H1 (cell line): ENCODE measurements at places on chromosomes 6 and 20. TPM values are rescaled to one million over a fixed set of nuclear protein-coding genes. Genes with fewer than 3 reads are reported as not detected.

TP53TG5 gene
- not detected in 2 replicates for polyA plus RNA-seq

DNA sequence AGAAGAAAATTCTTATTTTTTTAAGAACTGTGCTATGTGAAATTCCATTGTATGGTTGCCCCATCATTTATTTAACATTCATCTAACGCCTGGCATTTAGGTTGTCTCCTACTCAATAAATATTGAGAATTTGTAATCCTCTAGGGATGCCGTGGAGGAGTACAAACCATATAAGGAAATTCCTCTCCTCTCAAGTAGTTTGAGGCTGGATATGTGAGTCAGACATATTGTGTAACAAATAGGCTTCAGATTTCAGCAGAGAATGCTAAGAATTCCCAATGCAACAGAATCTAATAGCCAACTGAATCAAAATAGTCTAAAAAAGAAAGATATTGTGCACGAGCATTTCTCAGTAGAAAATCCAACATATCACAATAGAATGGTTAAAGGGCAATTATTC lies 174.7 kb downstream of the OTOR start:
- DNase-seq = no peak

DNA sequence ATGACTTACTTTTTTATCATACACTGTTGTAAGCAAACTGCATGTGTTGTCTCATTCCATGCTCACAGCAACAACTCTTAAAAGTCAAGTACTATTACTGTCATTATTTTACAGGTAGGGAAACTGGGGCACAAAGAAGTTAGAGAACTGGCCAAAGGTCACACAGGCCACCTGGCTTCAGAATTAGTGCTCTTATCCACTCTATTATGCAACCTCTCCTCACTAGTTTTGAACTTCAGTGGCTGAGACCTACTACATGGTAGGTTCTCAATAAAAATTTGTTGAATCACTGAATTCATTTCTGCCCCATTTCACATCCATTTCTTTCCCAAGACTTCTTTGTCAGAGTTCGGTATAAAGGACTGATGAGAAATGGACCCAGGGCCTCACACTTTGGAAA lies 2.3 kb upstream of the BTN3A3 start:
- DNase-seq = no peak

DNA sequence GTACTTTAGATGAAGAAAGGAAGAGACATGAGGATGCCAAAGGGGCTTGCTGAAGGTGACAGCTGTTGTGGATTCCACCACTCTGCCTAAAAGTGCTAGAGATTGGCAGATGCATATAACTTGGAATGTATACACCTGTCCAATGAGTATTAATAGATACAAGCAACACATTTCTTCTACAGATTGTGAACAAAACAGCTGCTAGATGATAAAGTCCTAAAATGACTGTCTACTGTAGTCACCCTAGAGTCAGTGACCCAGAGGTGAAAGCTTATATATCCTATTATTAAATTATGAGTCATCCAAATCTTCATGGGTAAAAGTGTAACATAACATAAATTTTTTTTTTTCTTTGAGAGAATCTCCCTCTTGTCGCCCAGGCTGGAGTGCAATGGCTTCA lies 5.2 kb downstream of the RNF217 start:
- DNase-seq = no peak

GRCh38 chr20:61659246-61659993 lies 406.3 kb downstream of the TAF4 start:
- DNase-seq = no peak

DNA sequence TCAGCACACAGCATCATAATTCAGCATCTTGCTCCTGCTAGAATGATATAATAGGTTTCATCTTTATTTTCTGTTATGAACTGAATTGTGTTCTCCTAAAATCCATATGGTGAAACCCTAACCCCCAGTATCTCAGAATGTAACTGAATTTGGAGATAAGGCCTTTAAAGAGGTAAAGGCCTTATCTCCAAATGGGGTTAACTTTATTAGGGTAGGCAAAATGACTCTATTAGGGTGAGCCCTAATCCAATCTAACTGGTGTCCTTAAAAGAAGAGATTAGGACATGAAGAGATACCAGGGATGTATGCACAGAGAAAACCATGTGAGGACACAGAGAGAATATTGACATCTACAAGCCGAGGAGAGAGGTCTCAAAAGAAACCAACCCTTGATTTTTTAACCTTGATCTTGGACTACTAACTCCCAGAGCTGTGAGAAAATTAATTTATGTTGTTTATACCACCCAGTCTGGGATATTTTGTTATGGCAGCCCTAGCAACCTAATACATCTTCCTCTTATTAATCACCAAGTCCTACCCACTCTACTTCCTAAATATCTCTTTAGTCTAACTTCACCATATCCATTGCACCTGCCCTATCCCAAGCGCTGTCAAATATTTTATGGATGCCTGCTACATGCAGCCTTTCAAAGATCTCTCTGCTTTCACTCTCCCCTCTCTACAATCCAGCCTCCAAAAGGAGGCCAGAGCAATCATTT lies 8.5 kb upstream of the MRS2 start:
- no peak for DNase-seq

DNA sequence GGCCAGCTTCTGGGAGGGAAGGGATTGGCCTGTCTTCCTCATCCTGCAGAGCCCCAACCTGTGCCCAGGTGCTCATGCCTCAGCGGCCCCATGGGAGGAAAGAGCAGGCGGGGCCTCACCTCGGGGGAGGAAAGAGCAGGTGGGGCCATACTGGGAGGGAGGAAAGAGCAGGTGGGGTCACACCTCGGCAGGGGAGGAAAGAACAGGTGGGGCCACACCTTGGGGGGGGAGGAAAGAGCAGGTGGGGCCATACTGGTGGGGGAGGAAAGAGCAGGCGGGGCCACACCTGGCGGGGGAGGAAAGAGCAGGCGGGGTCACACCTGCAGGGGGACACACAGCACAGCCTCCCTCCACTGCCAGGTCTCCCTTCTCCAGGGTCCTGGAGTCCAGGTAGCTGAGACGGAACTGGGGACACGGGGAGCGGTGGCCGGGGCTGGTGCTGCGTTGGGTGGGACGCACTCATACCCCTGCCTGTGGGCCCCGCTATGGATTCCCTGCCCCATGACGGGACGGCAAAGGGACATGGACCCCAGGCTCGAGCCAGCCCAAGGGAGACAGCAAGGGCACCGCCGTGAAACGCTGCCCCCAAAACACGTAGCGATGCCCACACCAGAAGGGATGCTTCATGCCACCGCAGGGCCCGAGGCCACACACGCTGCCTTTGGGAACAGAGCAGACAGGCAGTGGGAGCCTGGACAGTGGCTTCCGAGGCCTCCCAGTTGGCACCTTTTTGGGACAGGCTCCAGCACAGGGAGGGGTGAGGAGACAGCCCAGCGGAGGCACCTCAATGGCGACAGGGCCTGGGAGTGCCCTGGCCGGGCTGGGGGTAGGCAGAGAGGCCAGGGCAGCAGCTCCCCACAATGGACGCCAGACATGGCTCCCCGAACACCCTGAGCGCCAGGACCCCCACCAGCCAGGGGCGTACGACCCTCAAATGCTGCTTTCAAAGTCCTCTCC lies 43.3 kb upstream of the CHRNA4 start:
- no peak for DNase-seq

DNA sequence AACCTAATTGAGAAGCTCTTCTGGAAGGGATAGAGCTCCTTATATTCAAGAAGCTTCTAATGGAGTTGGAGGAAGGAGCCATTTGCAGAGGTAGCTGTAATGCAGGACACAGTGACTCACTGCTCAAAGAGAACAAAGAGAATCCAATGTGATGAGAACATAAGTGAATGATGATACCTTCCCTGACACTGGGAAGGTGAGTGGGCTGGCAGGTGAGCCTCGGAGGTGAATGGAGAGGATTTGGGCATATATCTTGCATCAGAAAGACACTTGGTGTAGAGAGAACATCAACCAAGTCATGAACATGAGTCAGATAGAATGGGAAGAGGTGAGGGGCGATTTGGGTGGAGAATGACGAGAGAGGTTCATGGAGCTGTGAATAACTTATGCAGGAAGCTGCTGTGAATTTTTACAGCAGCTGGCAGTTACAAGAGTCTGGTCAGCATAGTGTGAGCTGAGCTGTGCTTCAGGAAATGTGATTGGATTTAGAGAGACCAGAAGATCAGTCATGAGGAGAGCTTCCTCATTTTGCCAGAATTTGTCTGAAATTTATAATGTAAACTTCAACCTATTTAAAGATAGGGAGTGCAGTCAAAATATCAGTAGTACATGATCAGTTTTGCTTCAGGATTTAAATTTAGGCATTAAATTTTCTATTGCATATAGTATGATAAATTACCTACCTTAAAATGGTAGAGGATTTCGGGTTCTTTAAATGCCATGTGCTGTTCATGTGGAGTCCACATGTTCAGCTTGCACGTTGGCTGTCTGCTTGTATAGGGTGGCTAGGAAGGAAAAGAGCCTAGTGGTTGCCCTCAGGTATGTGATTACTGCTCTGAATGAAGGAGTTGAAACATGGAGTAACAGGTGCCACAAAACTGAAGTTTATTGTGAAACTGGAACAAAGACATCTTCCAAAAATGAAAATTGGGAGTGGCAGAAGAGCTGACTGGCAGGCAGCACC lies 59.2 kb upstream of the KIF25 start:
- no peak for DNase-seq

ENPP5 gene
- polyA plus RNA-seq = 3.2 and 5.1 TPM in 2 replicates

GRCh38 chr6:69111301-69111700 lies 476.2 kb downstream of the ADGRB3 start:
- DNase-seq = no peak

GSTA1 gene
- 0.08 TPM in 1 of 2 replicates, not detected in the other for polyA plus RNA-seq

- DNase-seq = no peak
Observed at GRCh38 chr6:170093658-170094596, 197.0 kb downstream of the DLL1 start.

- no peak for DNase-seq
Observed at GRCh38 chr20:39778847-39779604, 816.9 kb downstream of the DHX35 start.

DNA sequence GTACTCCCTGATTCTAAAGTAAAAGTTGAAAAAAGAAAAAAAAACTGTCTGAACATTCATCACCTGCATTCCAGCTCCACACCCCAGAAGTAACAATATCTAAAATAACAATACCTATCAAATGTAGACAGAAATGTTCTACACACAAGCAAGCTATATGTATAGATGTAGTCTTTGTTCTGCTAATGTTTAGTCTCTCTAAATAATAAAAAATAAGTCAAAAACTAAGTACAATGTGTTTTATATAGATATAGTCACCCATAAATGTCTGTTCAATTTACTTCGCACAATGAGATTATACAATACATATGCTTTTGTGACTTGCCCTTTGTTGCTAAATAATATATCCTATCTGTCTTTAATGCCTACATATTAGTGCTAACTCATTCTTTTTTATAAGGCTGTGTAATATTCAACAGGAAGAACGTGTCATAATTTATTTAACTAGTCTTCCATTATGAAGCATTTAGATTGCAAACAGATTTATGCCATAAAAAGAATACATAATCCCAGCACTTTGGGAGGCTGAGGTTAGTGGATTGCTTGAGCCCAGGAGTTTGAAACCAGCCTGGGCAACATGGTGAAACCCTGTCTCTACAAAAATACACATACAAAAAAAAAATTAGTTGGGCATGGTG lies 216.2 kb upstream of the ZNF217 start:
- DNase-seq = no peak

PTCHD4 gene
- 0.11 and 0.17 TPM in 2 replicates for polyA plus RNA-seq

GRCh38 chr6:105474234-105474633 lies 71.4 kb upstream of the PREP start:
- DNase-seq = no peak

DNA sequence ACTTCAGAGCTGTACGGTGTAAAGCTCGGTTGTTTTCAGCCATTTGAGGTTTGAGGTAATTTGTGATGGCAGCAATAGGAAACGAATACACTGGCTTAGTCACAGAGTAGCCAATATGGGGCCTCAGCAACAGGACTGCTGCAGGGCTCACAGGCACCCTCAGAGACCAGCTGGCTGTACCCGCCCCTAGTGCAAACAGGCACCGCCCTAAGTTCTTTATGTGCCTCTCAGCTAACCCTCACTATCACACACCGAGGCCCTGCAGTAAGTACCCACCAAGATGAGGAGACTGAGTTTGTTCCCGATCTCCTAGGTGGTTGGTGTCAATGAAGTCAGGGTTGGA lies 11.2 kb upstream of the SERPINB9 start:
- no peak for DNase-seq

SYCP2L gene
- 1.3 and 1.7 TPM in 2 replicates for polyA plus RNA-seq

- DNase-seq = no peak
Observed at GRCh38 chr20:20594171-20594530, 118.3 kb downstream of the RALGAPA2 start.

GRCh38 chr6:138654715-138655634 lies 118.6 kb upstream of the CCDC28A start:
- DNase-seq = no peak

NKX2-2 gene
- polyA plus RNA-seq = not detected in 2 replicates

- no peak for DNase-seq
Observed at GRCh38 chr6:10970731-10971130, 73.4 kb downstream of the ELOVL2 start.

GRCh38 chr20:48329676-48330664 lies 497.8 kb downstream of the PREX1 start:
- no peak for DNase-seq

UNC93A gene
- 0.31 and 0.39 TPM in 2 replicates for polyA plus RNA-seq

NDUFAF4 gene
- polyA plus RNA-seq = 9.9 and 21.9 TPM in 2 replicates

C6orf141 gene
- 5.9 and 7.6 TPM in 2 replicates for polyA plus RNA-seq

CTCFL gene
- 0.30 and 0.75 TPM in 2 replicates for polyA plus RNA-seq

CST2 gene
- not detected in 2 replicates for polyA plus RNA-seq

DNA sequence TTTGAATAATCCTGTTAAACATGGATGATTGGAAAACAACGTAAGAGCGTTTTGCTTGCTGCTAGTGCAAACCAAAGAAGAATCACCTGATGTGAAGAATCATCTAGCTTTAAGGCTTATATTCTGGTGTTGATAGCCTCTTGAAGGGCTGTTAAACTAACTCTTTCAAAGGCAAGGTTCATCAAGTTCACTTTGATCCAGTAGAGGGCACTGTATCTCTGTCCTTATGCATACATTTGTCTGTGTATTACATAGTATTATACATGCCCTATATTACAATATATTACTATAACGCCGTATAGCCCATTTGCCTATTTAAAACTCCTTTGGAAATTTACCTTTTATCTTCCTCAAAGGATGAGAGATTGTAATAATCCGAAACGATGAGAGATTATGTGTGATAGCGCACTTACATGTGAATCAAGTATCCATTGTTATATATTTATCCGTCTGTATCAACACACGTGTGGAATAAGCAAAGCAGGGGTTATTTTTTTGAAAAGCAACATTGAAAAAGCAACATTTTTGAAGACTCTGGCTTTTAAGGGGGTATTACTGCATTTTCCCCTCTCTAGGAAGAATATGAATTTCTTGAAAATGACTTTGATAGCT lies 50.8 kb upstream of the NRN1 start:
- no peak for DNase-seq

- no peak for DNase-seq
Observed at GRCh38 chr6:6654599-6655575, 66.4 kb downstream of the LY86 start.
